ENCODE measurements at places on chromosomes 2 and 18.
A peak's percentile ranks its signal among the peaks of the same experiment; 100 is the strongest.

GRCh38 chr2:9950521-9951271 is 797 bp upstream of the GRHL1 start:
- no peak for DNase-seq

- DNase-seq: peak; percentile 65
Measured at GRCh38 chr2:40281021-40281940, 170.6 kb downstream of the SLC8A1 start.

DNA sequence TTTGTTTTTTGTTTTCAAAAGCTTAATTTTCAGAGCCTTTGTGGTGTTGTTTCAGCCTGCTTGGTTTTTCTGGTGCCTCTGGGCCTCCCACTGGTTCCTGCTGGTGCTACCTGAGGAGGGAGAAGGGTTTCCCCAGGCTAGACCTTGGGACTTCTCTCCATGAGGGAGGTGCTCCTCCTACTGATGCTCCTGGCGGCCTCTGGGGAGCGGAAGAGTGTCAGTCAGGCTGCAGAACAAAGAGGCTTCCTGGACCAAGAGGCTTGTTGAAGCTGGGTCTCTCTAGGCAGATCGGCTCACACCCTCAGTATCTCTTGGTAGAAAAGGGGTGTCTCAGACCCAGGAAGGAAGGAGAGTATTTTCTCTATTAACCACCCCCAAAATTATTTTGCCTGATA is 32.2 kb downstream of the RFX8 start:
- DNase-seq: peak; percentile 26

GRCh38 chr2:105116348-105116747 is 78.5 kb downstream of the MRPS9 start:
- DNase-seq: no peak

GRCh38 chr2:25131567-25132298 is 36.6 kb downstream of the POMC start:
- peak; percentile 7 for DNase-seq

DNA sequence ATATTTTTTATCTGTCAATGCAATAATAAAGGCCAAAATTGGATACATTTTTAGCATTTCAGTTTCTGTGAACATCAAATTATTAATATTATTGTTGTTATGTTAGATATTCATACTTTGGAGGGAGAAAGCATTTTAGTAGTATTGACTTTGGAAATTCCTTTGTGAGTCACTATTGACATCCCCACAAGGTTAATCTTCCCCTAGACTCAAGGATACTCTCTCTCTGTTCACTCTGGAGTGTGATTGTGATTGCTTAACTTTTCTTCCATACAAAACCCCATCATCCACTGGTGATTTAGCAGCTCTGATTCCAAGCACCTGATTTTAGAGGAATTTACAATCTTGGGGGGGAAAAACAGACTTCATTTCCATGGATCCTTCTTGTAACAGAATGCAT is 352.0 kb downstream of the THSD7B start:
- DNase-seq: peak; percentile 70

- DNase-seq: no peak
Measured at GRCh38 chr2:234438305-234438977, 58.4 kb downstream of the ARL4C start.

- DNase-seq: no peak
Measured at GRCh38 chr2:160271171-160272086, 71.4 kb upstream of the ITGB6 start.

DNA sequence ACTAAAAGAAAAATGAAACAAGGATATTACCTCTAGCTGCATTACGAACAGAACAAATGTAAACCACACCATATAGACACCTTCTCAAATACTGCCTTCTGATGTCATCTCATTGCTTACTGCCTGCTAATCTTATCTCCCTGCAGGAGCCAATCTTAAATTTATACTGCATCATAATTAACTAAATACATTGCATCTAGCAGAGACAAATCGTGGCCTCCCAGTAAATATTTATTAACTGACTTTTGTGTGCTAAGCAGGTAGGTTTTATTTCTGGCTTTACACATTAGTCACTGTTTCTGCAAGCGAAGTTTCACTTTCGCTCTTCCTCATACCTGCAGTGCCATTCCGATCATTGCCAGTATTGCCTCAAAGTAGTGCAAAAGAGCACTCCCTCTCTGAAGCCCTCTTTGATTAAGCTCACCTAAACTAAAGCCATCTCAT is 67.5 kb downstream of the SPATS2L start:
- DNase-seq: no peak

GRCh38 chr2:120908314-120908975 is 172.8 kb downstream of the GLI2 start:
- DNase-seq: no peak

GRCh38 chr2:10159581-10160131 is 37.1 kb downstream of the RRM2 start:
- DNase-seq: no peak

DNA sequence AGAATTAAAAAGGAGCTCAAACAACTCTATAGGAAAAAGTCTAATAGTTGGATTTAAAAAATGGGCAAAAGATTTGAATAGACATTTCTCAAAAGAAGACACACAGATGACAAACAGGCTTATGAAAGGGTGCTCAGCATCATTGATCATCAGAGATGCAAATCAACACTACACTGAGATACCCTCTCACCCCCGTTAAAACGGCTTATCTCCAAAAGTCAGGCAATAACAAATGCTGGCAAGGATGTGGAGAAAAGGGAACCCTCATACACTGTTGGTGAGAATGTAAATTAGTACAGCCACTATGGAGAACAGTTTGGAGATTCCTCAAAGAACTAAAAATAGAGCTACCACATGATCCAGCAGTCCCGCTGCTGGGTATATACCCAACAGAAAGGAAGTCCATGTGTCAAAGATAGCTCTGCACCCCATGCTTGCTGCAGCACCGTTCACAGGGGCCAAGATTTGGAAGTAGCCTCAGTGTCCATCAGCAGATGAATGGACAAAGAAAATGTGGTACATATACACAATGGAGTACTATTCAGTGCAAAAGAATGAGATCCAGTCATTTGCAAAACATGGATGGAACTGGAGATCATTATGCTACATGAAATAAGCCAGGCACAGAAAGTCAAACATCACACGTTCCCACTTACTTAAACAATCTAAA is 46.7 kb upstream of the B3GNT7 start:
- DNase-seq: no peak

DNA sequence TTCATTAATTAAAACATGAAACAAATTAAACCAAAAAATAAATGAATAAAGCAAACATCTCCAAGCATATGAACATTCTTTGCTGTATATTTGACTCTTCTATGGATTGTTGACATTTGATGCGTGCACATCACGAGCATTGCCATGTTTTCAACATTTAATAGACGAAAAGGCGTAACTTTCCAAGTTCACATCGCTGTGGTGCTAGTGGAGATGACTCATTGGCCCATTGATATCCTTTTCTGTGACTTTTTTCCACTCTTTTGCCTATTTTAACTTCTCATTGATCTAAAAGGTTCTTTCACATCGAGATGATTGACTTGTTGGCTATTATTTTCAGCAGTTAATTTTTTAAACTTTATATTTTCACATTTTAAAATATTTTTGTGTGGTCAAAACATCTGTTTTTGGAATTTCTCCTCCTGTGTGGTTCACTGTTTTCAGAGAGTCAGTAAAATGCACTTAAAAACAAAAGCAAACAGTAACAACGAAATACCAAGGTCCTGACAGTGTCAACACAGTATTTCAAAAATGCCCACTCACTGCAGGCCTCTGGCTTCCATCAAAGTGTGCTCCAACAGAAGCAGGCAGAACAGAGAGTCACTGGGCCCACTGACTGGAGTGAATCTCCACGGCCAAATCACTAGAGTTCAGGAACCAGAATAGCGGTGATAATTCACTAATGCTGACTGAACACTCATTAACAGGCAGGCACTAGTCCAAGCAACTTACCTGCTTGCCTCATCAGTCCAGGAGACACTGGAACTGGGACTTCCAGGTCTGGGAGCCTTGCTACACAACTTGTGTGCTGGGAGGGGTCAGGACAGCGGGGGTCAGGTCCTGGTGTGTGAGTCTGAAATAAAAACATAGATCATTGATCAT is 372.2 kb upstream of the SMIM21 start:
- no peak for DNase-seq

DNA sequence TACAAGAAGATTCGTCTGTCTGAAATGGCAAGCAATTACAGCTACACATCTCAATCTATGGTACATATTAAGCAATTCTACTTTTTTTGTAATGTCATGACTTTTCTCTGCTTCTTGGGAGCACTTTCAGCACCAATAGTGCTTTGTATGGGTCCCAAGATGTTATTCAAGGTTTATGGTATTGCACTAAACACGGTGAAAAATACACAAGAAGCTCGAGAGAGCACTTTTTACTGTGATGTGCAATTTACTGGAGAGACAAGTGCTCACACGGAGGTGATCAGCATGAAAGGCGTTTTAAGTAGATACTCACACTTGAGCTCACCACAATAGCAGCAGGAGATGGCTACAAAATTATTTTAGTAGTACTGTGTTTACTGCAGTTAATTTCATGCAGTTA is 783.6 kb downstream of the CBLN2 start:
- no peak for DNase-seq

DNA sequence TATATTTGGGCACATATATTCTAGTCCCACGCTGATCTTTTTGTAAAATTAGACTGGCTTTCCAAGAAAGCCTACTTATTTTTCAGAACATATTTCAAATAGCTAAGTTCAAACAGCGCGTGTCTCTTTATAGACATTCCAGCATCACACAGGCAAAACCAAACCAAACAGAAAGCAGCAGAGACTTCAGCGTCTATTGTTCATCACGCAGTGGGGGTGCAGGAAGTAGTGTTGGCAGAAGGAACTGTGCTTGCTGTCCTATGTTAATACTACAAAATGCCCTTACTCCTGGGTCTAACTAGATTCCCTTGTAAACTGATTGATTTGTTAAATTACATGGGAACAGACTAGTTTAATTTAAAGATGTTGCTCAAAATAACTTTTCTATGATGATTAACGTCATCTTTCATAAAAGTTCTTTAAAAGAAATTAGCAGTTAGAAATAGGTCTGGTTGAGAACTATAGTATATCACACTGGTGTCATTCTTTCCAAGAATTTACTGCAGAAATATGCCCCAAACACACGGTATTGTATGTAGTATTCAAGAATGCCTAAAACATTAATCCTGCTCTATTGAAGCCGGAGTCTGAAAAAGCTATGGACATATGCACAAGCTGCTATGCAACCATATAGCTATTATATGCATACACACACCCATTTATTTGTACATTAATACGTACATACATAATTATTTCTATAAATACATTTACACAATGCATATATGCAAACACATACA is 436.3 kb downstream of the CBLN2 start:
- peak; percentile 7 for DNase-seq

DNA sequence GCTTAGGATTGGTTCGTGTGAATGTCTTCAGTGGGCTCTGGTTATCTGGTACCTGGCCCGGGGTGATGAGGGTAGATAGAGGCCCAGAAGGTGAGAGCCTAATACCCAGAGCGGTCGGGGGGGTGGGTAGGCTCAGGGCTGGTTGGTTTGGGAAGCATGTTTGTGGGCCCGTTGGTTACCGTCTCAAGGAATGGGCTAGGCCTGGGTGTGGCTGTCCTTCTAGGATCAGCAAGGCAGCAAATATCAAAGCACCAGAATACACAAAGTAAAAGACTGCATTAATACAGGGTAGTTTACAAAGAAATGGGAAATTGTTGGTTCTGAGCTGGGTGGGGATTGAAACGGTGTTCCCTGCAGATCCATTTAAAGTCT is 6.0 kb upstream of the IL1R2 start:
- DNase-seq: no peak

GRCh38 chr18:48274301-48274700 is 134.9 kb downstream of the ZBTB7C start:
- no peak for DNase-seq

GRCh38 chr18:56112013-56112749 is 524.2 kb upstream of the TCF4 start:
- DNase-seq: peak; percentile 31

- no peak for DNase-seq
Measured at GRCh38 chr18:60809937-60810336, 437.4 kb upstream of the MC4R start.

- no peak for DNase-seq
Measured at GRCh38 chr18:32550963-32551362, 80.3 kb upstream of the GAREM1 start.

DNA sequence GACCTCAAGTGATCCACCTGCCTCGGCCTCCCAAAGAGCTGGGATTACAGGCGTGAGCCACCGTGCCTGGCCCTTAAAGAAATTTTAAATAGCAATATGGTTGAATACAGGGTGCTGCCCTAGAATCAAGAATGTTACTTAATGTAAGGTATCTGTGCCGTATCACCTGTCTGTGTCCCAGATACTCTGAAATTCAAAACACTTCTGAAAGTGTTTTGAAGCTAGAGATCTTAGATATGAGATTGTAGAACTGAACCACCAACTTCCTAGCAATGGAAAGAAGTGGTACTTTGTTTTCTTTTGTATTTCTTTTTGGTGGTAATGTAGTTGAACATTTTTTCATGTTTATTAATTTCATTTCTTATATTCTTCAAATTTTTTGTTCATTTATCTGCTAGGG is 13.0 kb downstream of the PTPN4 start:
- no peak for DNase-seq

DNA sequence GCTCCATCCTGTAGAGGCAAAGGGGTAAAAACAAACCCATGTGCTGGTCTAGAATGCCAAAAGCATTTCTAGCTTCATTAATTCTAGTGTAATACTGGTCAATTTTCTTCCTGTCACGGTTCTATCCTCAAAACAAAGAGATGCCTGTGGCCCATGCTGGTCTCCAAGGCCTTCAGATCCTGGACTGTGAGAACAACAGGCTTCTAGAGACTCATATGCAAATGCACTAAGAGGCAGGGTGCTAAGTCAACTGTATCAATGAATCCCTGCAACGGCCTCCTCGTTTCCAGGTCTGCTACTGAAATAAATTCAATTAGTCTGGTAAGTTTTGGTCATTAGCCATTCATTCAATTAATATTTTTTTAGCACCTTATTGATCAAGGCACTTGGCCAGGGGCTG is 4.0 kb downstream of the IFT172 start:
- no peak for DNase-seq

- DNase-seq: peak; percentile 26
Measured at GRCh38 chr2:218860950-218861381, 1.4 kb downstream of the WNT6 start.

- no peak for DNase-seq
Measured at GRCh38 chr2:1181893-1182292, 231.2 kb downstream of the SNTG2 start.

GRCh38 chr2:68925295-68925896 is 27.3 kb downstream of the GKN2 start:
- DNase-seq: peak; percentile 52

DNA sequence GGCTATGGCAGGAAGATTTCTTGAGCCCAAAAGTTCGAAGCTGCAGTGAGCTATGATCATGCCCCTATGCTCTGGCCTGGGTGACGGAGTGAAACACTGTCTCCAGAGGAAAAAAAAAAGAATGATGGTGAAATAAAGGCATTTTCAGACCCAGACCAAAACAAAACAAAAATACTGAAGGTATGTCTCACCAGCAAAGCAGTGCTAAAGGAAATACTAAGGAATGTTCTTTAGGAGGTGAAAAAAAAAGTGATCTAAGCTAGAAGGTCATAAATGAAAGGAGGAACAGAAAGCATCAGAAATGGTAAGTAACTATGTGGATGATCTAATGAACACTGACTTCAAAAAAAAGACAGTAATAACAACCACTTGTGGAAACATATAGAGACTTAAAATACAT is 18.7 kb downstream of the SS18 start:
- peak; percentile 82 for DNase-seq

Data from iris pigment epithelial cell (primary cell).